ENCODE measurements at places on chromosomes 12 and 14.
A peak's percentile ranks its signal among the peaks of the same experiment; 100 is the strongest.

DNA sequence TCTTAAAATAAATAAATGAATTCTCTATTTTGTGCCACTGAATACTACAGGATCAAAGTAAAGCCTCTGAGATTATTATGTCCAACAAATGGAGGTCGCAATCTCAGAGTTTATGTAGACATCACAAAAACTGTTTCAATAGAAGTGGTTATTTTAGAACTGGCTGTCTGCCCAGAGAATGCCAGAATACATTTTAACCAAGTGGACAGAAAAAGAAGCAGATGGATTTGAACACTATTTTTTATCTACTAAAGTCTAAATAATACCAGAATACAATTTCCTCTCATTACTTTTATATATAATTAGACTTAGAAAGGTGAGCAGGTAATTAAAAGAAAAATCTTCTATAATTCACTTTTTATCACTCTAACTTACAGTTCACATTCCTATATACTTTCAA is 118.3 kb downstream of the MED13L start:
- no peak for DNase-seq

DNA sequence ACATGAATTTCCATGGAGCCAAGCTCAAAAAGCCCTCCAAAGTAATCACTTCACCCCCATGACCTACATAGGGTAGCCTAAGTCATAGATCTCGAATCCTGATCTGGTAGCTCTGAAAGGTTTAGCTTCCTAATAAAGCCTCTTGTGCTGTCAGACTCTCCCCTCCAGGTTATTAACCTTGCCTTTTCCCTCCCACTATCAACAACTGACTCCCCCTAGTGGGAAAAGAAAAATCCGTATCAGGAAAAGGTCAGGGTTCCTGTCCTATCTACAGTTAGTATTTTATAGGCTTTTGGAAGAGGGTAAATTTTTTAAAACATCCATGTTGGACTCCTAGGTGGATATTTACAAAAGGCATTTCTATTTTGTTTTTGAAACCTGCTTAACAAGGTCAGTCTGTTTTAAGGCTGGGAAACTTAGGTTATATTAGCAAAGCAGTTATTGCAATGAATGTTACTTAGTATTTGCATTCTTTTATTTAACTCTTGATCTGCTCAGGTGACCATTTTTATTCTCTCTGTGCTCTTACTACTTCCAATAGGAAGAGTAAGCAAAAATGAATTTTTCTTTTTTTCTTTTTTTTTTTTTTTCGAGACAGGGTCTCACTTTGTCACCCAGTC is 8.0 kb downstream of the YY1 start:
- DNase-seq = peak; percentile 43

DNA sequence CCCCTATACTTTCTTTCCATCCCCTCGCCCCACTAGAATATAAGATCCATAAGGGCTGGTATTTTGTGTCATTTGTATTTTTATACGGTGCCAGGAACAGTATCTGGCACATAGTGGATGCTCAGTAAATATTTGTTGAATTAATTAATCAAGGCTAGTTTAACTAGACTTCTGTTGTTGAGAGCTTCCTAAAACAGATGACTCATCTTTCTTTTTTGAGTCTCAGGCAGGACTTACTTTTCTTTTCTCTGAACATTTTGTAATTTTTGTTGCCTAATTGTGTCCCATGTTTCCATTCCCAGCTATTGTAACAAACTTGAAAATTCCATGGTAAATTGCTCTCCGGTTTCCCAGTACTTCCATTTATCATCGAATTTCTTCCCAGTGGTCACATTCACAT is 16.7 kb downstream of the STK38L start:
- no peak for DNase-seq

DNA sequence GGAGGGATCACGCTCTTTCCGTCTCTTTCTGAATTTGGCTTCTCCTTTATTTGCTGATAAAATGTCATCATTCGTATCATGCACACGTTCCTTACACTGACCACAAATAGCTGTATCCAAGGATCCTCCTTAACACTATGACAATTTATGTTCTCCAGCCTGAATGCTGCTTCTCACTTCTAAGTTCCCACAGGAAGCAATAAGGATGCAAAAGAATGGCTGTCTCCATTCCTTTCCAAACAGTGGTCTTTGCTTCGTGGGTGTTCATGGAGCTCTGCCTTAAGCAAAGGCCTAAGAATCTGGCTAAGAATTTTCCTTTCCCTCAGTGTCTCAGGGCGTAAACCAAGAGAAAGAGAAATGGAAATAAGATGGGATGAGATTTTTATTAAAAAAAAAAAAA is 200.2 kb downstream of the ITPR2 start:
- no peak for DNase-seq

DNA sequence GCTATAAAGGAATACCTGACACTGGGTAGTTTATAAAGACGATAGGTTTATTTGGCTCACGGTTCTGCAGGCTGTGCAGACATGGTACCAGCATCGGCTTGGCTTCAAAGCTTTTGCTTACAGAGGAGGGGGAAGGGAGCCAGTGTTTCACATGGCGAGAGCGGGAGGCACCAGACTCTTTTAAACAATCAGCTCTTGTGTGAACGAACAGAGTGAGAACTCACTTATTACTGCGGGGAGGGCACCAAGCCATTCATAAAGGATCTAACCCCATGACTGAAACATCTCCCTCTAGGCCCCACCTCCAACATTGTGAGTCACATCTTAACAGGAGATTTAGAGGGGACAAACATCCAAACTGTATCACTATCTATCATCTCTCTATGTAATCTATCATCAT is 227.4 kb downstream of the TMEM132D start:
- no peak for DNase-seq

- no peak for DNase-seq
Measured at GRCh38 chr12:65637774-65638173, 186.5 kb upstream of the HMGA2 start.

All from neuronal stem cell (in vitro differentiated cells).